ENCODE measurements at places on chromosomes 3 and 15.

- no peak for DNase-seq
Observed at GRCh38 chr3:69872783-69873378, 126.7 kb upstream of the SAMMSON start.

DNA sequence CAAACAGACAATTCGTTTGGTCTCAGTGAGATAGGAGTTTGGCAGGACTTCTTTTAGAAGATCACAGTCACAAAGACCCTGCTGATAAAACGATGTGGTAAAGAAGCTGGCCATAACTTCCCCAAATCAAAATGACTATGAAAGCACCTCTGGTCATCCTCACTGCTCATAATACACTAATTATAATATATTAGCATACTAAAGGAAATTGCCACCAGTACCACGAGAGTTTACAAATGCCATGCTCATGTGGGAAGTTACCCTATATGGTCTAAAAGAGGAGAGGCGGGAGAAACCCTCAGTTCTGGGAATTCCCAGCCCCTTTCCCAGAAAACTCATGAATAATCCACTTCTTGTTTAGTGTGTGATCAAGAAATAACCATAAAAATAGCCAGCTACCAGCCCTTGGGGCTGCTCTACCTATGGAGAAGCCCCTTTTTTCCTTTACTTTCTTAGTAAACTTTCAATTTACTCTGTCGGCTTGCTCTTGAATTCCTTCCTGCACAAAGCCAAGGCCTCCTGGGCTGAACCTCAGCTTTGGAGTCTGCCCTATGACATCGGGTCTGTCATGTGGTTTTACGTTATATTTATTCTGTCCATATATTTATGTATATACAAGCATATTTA, 115.8 kb upstream of the IGSF10 start:
- no peak for DNase-seq

GRCh38 chr3:36146404-36146803, 233.9 kb upstream of the STAC start:
- no peak for DNase-seq

DNA sequence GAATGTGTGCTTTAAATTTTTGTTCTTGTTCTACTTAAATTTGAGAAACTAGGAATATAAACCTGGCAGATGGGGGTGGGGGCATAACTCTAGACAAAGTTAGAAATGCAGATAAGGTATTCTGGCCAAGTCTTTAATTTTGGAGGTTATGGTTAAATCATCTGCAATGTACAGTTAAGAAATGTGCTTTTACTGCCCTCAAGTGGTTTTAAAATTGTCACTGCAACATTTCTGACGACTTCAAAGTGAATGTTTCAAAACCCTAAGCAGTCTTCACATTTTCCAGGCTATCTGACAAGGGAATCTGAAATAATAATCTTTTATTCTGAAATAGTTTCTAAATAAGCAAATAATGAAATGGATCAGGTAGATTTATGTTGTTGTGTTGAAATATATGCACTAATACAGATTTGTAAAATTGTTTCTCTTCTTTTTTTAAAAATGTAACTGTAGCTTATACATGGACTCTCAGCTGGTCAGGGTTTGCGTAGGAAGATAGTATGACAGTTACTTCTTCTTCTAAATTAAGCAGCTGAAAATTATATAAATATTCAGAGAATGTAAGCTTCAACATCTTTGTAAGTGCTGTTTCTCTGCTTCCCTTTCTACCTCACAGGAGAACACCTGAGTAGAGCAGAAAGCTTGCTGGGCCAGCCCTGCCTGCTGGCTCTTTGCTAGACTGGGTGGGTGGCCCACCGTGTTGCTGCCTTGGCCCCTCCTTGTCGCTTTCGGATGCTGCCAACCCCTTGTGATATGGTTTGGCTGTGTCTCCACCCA, 45.0 kb downstream of the SUCNR1 start:
- DNase-seq, result peak; percentile 52

DNA sequence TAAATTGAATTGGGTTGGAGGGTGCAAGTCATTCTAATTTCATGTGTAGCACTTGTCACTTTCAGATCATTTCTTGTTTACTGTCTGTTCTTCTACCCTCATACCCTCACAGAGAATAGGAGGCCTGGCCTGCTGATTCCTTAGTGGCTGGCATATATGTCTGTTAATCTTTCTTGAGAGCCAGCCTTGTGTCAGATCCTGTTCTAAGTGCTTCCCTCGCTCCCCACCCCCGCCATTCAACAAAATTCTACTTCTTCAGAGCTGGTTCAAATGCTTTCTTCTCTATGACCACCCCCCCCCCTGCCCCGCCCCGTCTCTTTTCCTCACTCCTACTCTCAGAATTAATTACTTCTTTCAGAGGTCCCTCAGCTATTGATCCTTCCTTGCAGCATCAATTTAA, 1.5 kb upstream of the U2SURP start:
- no peak for DNase-seq

- no peak for DNase-seq
Observed at GRCh38 chr3:16728770-16729745, 123.8 kb upstream of the DAZL start.

DNA sequence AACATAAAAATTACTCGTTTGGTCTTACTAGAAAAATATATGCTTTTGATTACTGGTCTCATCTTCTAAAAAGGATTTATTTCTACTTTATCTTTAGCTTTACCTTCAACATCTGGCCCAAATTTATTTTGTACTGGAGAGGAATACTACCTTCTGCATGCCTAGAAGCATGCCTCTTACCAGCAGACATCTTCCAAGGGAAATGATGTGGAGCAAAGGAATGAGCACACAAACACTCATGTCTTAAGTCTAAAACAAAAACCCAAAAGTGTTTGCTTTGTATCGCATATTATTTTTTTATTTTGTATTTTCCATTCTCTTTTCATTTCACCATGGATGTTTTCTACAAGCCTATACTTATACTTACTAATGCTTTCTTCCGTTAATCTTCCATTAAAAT, 304.6 kb upstream of the KCNMB2 start:
- DNase-seq, result no peak

- no peak for DNase-seq
Observed at GRCh38 chr15:40328751-40329150, 5.3 kb downstream of the INAFM2 start.

DNA sequence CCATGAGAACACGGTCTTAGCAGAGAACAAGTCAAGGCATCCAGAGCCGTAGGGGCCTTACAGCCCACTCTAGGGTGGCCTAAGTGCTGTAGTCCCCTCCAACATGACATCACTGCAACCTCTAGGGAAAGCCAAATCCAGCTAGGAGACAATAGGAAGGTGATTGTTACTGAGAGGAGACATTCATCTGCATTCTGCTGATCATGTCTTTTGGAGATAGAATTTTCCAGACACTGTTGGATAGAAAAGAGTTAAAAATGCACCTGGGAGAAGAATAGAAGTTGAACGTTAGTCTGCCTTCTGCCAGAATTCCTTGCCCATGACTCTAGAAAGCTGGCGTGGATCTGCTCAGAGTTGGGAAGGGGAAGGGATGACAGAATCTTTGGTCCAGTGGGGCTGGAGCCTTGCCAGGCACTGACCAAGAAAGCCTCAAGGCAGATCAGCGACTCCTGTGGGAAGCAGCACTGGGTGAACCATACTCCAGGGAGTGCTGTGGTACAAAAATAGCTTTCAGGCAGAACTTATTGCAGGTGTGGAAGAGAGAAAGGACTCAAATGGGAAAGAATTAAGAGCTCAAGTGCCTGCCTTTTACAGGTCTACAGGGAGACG, 44.8 kb upstream of the RAF1 start:
- DNase-seq, result no peak

GRCh38 chr3:132261506-132261905, 55.7 kb upstream of the ACP3 start:
- no peak for DNase-seq

GRCh38 chr3:166283840-166284239, 446.6 kb upstream of the BCHE start:
- DNase-seq, result no peak

DNA sequence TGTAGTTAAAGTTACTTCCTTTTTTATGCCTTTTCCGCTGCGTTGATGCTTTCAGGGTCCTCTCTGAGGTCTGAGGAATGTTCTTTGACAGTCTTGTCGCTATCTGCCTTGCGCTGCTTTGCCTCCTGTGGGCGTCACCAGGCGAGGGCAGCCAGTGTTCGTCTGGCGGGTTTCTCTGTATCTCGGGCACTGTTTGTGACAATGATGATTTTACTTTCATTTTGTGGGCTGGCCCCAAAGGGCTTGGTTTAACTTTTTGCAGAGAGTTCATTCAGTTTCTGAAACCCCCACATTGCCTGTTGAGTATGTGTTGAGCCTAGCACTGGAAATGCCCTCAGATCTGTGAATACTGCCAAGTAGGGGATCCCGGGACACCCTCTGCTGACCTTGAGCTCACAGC, 24.6 kb upstream of the SACM1L start:
- peak; percentile 65 for DNase-seq

DNA sequence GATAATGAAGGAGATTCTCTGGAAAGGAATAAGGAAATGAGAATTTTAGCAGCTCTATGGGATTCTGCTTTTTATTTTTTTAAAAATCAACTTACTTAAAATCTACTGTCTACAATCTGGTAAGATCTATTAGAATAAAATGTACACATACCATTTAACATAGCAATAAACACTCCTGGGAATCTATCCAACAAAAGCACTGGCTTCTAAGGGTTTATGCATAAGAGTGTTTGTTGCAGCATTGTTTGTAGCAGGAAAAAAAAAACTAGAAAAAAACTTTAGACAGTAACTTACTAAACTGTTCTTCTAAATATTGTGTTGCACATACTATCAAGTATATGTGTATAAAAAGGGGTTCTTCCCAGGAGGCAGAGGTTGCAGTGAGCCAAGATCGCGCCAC, 15.7 kb upstream of the RBP1 start:
- no peak for DNase-seq

DNA sequence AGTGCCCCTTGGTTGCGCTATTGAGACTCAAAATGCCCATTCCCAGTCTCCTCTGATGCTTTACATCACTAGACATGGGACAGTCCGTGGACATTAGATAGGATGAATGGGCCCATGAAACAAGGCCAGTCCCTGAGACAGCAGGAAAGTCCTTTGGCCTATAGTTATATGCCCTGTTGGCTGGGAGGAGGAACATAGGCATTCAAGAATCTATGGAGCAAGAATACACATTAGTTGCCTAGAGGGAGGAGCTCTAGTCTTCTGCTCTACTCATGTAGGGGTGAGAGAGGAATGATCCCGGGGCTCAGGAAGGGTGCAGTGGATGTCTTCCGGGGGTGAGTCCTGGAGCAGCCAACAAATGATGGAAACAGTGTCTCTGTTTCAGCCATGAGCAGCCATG, 58.0 kb upstream of the LRTM1 start:
- DNase-seq, result no peak

GRCh38 chr3:69389520-69390248, 3.8 kb upstream of the FRMD4B start:
- DNase-seq, result no peak

DNA sequence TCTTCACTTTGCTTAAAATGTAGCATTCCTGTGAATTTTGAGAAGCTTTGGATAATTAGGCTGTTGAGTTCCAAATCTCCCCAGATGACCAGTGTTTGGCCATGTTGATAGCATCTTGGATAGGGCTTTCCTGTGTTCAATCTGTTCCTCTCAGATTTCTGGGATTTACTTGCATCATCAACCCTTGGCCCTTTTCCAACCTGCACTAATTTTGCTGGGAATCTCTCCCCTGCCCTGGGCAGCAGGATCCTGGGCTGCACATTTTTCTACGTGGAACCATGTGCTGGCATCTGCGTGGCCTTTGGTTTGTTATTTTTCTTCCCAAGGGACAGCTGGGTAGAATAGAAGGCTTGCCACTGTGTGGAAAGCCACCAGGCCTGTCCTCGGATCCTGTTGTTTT, 75.4 kb upstream of the PLXNA1 start:
- DNase-seq, result no peak

GRCh38 chr3:9732080-9732739, 675 bp downstream of the BRPF1 start:
- peak; percentile 37 for DNase-seq

- no peak for DNase-seq
Observed at GRCh38 chr3:94694894-94695293, 632.0 kb downstream of the NSUN3 start.

DNA sequence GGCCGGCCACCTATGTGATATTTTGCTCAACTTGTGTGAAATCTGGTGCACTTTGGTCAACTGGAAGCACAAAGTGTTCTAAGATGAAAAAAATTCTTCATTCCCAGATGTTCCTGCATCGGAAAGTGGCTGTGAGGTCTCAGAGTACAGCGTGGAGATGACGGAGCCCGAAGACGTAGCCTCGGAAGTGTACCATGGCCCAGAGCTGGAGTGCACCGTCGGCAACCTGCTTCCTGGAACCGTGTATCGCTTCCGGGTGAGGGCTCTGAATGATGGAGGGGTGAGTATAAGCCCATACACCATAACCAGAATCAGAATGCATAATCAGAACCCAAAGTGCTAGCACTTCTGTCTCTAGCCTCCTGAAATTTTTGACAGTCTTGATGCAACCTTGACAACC, 104.3 kb downstream of the GHSR start:
- DNase-seq, result no peak

DNA sequence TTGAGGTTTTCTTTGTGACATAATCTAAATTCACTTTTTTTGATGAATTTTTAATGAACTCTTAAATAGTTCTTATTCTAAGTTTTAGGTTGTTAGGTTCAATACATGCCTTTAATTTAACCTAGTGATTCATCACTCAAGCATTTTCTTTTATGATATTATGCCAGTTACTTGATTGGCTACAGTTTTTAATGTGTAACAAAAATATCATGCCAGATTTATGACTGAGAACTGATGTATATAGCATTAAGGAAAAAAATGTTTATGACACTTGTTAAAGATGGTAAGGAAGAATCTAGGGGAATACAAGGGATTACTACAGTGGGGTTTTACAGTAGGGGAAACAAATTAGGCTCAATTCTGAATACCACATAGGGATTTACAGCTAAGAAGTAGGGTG, 103.1 kb downstream of the VGLL3 start:
- no peak for DNase-seq

GRCh38 chr15:57619746-57620145, 28.0 kb downstream of the MYZAP start:
- DNase-seq, result no peak

GRCh38 chr15:57286446-57287122, 89.7 kb upstream of the CGNL1 start:
- no peak for DNase-seq

GRCh38 chr3:16207031-16207430, 32.6 kb downstream of the GALNT15 start:
- DNase-seq, result no peak

DNA sequence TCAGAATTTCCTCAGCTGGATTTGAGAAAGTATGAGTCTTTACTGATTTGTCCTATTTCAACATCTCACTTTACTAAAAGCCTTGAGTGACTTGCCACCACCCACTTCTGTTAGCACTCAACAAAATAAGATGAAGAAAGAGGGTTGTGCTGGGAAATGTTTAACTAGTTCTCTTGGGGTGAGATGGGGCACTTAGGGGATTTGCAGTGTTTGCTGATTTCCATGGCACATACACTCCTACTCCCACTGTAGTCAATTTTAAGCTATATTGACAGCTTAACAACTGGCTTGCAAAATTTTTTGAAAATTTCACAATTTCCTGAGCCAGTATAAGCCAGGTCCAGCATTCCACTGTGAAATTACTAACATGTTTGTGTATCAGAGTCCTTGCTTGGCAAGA, 463.1 kb upstream of the ARHGEF26 start:
- no peak for DNase-seq
